ENCODE measurements at places on chromosomes 4 and X.

GRCh38 chr4:110108422-110108821 lies 90.0 kb downstream of the ELOVL6 start:
- no peak for DNase-seq

- no peak for DNase-seq
Measured at GRCh38 chr4:77600521-77601451, 4.8 kb upstream of the CXCL13 start.

- DNase-seq, result no peak
Measured at GRCh38 chr4:118997601-118998000, 108.9 kb downstream of the SYNPO2 start.

- DNase-seq, result no peak
Measured at GRCh38 chrX:136219893-136220292, 31.3 kb downstream of the MAP7D3 start.

GRCh38 chrX:47579537-47579936 lies 2.7 kb upstream of the TIMP1 start:
- DNase-seq, result no peak

- no peak for DNase-seq
Measured at GRCh38 chrX:123731987-123732669, 724 bp downstream of the THOC2 start.

- no peak for DNase-seq
Measured at GRCh38 chr4:108172753-108173598, 4.2 kb upstream of the LEF1 start.

- DNase-seq, result no peak
Measured at GRCh38 chrX:115689931-115690330, 129.0 kb downstream of the PLS3 start.

GRCh38 chr4:155769090-155769489 lies 10.3 kb downstream of the GUCY1B1 start:
- DNase-seq, result no peak

DNA sequence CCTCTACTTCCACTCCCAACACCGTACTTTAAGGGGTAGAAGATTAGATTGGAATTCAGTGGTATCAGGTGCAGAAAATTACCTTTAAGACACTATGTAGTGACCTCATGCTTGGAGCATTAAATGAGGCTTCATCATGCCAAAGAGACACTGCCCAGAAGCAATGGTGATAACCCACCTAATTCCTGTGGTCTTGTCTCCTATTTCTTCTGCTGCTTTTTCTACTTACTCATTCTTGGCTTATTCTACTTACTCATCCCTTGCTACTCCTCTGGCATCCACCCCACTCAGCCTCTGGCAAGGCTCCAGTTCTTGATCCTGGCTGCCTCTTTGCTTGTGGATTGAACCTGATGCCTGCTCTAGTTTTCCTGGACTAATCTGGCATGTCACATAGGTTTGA lies 62.3 kb upstream of the ADAMTS3 start:
- DNase-seq, result no peak

GRCh38 chr4:147950841-147951240 lies 219.0 kb downstream of the ARHGAP10 start:
- no peak for DNase-seq

- DNase-seq, result no peak
Measured at GRCh38 chr4:141352331-141352730, 131.6 kb downstream of the ZNF330 start.

DNA sequence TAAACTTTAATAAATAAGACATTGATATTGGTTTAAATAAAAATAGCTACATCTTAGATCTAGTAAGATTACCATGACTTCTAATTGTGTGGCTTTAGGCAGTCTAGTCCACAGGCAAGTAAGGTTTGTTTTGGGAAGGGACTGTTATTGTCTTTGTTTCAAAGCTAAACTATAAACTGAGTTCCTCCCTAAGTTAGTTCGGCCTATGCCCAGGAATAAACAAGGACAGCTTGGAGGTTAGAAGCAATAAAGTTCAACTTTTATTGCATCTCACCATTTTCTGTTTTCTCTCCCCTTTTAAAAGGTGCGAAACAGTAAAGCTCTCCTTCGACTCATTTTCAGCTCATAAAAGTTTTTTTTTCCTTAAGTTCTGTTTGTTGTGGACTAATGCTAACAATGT lies 70.4 kb upstream of the S100G start:
- DNase-seq, result no peak

DNA sequence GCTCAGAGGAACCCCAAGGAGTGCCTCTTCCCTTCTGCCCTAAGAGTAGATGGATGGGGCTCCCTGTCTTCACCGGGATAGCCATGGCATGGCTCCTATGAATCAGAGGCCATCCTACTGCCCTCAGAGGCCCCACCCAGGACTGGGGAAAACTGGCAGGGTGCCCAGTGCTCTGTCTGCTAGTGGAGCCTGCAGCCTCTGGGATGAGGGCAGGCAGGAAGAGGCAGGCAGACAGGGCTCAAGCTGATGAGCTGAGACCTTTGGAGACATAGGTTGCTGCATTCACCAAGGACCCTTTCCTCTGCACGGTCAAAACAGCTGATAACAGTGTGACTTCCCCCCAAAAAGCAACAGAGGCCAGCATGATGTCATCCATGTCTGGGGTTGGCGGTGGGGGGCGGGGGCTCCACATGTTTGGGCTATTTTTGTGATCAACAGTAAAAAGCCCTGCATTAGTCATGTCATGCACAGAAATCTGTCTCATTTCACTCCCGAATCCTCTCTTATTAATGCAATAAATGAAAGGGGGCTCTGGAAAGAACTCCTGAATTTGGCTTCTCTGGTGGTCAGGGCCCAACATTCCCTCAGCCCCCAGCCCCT lies 207.6 kb upstream of the MAMLD1 start:
- DNase-seq, result no peak

DNA sequence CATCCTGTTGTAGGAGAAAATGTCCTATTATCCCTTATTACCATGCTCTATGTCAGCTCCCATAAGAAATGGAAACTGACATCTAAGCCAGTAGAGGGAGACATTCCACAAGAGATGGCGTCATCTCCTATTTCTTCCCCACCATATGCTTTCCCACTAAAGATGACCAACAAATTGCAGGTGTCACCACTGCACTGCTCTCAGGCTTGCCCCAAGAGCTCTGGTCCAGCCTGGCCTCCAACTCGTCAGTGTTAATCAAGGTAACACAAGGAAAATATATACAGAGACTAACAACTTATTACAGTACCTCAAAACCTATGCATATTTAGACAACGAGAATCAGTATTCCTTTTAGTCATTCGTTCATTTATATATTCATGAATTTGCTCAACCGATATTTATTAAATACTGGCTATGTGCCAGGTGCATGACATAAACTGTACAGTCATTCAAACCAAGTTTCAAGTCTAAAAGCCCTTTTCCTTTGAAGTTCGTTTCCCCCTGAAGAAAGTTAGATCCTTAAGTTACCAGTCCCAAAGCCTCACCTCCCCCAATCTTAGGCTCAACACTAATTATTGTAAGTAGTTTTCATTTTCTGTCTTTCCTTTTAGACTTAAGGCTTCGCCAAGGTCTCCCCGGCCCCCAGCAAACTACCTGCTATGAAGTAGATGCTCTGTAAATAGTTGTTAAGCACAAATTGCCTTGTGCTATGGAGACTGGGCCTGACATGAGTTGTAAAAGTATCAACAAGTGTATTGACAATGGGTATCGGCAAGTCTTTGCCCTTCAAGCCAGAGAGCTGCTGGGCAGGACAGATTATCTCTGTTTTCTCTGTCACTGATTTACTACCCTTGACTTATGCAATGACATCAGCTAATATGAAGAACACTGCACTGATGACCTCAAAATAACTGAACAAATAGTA lies 3.1 kb upstream of the FGB start:
- no peak for DNase-seq

DNA sequence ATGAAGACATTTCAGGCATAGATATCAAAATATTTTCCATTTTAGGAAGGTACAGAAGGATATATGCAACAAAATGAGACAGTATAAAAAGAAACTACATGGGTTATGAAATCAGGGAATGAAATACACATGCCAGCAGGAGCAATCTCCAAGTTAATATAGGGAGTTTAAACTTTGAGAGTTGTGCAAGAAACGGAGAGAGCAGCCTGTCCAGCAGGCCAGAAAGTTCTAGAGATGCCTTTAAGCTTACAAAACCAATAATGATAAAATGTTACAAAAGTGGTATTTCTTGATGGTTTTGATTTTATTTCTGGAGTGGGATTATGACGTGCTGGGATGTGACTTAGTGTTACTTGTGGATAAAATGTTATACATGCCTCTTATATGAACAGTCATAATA lies 2047.9 kb downstream of the ARAP2 start:
- DNase-seq, result no peak

DNA sequence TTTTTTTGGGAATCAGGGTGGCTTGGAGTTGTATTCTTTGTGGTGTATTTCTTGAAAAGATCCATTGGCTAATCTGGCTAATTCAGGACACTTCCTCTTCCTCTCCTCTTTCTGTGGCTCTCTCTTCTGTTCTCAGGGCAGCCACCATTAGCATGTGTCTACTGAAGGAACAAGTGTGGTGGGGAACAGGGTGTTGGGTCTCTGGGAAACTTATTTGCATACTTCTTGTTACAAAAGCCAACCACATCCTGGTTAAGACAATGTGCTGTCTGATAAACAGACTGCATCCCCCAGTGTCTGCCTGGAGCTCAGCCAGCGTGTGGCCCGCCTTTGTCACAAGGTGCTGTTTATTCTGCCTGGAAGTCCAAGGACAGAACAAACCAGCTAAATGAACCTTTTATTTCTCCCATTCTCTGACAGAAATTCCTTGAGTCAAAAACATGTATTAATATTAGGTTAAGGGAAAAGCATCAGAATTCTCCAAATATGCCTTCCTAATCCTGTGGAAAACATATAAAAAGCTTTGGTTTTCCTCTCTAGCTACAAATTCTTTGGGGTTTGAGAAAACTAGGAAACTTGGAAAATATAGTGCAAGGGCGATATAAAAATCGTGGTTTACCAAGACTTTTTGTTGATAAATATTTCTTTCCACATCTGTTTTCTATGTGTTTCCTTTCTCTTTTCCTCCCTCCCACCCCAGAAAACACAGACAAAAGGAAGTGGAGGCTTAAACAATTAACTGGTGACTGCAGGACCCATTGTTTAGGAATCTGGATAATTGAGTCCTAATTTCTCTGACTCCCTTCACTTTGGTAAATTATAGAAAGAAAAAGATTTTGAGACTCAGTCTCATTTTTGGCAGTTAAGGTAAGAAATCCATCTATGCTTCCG lies 203.6 kb downstream of the SPRY1 start:
- no peak for DNase-seq

DNA sequence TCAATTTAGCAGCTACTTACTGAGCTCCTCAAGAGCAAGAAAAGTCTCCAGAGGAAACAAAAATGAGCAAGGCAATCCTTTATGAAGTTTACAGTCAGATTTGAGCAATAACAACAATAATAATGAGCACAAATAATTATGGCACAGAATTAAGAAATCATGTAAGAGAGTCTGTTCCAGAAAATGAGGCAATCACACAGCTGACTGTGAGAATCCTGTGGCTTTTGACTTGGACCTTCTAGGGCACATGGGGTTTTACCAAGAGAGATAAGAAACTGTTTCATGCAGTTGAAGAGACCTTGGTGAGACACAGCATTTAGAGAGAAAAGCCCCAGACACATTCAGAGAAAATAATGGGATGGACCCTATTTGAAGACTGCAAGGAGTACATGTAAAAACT lies 362.6 kb upstream of the MAGEB2 start:
- no peak for DNase-seq

DNA sequence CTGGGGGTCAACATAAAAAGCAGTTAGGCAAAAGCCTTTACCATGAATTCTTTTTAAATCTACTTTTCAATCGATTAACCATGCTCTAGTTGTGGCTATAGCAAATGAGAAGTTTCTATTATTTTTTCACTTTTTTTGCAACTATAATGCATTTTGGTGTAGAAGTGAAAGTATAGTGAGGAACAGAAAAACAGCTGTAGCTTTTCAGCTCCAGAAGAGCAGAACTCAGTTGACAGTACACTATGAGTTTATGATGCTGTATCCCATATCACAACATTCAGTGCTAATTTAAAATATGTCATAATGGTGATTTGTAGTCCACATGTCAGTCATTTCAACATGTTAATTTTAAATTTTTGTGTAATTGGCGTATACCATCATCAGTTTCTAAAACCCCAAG lies 8.7 kb upstream of the MUC7 start:
- DNase-seq, result no peak
